ENCODE measurements at places on chromosomes 13 and 19.
A peak's percentile ranks its signal among the peaks of the same experiment; 100 is the strongest.

- DNase-seq, result peak; percentile 5
Measured at GRCh38 chr19:37007587-37008220, 70.5 kb upstream of the ZNF420 start.

GRCh38 chr13:94128430-94128829 is 351.1 kb downstream of the DCT start:
- DNase-seq, result no peak

- DNase-seq, result no peak
Measured at GRCh38 chr13:40189898-40190630, 476.4 kb downstream of the FOXO1 start.

DNA sequence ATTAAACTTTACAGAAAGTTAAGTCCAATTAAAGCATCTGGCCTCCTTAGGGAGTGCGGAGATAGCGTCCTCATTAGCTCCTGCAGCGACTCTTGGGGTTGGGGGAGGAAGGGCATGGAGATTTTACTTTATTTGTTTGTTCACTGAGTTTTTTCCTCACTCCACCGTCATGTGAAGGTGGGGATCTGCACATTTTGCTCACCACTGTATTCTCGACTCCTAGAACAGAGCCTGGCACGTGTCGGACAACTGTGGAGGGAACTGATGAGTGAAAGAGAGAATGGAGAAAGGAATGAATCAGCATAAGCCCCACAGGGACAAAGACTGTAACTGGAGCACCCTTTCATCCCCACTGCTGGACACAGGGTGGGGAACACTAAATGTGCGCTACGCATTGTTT is 205.1 kb upstream of the TSHZ3 start:
- no peak for DNase-seq

DNA sequence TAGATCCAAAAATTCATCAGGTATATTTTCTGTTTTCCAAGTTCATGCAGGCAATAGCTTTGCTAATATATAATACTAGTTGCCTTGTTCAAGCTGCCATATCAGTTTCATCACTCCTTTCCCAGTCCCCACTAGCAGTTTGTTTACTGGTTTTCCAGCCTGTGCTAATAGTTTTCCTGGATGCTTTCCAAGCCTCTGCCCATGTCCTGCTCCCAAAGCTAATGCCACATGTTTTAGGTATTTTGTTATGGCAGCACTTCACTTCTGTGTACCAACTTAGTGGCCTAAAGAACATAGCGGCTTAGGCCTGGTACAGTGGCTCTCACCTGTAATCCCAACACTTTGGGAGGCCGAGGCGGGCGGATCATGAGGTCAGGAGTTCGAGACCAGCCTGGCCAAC is 28.1 kb upstream of the ZNF527 start:
- DNase-seq, result no peak

DNA sequence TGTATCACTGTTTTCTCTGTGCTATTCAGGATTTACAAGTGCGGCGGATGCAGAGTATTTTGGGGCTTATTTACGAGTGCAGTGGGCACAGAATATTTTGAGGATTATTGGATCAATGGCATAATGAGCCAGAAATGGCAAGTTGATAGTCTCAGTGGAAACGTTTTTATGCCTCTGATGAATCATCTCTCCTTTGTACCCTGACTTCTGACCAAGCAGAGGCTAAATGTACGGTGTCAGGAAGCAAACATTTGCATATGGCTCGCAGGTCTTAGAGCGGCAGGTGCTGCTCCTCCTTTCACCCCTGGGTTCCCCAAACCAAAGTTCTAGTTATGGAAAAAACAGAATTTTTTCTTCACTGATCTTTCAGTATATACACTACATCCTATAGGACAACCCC is 94.5 kb downstream of the LIG4 start:
- DNase-seq, result no peak

- DNase-seq, result no peak
Measured at GRCh38 chr13:38024431-38024830, 154.9 kb upstream of the TRPC4 start.

DNA sequence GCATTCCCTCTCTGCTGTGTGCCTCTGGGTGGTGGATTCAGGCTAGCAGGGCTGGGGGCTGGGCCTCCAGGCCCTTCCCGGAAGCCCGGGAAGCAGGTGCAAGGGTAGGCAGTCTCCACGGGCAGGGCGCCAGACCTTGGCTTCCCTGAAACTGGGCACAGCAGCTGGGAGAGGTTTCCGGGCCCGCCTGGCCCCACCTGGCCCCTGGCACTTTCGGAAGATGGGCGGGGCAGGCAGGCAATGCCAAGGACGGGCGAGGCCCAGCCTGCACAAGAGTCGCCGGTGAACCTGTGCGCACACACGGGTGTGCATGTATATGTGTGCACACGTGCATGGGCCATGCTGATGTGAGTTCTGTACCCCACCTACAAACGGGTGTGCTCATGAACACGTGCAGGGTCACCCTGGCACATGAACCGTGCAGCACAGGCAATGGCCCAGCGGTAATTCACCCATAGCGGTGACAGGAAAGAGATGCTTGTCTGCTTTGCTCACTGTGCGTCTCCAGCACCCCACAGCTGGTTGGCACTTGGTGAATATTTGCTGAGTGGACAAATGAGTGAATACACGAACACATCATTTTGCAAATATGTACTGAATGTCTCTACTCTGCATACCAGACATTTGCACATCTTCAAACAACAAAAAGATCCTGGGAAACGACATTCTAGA is 15.3 kb downstream of the GADD45B start:
- DNase-seq, result no peak

DNA sequence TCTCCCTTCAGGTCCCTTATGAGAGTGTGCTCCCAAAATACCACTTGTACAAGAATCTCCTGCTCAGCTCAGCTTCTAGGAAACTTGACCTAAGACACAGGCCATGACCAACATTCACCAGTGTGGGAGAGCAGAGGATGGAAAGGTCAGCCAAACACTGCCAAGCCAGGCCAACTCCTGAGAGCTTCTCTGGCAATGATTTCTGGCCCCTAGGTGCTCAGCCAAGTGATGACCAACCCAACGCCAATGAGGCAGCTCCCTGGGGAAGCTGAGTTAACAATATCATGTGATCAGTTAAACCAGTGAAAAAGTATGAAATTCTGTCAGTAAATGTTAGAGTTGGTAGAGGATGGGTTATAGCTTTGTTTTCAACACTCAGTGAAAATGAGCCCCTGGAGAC is 49.1 kb upstream of the FLT1 start:
- DNase-seq, result no peak

GRCh38 chr13:48096670-48097069 is 1.8 kb upstream of the MED4 start:
- DNase-seq, result no peak

DNA sequence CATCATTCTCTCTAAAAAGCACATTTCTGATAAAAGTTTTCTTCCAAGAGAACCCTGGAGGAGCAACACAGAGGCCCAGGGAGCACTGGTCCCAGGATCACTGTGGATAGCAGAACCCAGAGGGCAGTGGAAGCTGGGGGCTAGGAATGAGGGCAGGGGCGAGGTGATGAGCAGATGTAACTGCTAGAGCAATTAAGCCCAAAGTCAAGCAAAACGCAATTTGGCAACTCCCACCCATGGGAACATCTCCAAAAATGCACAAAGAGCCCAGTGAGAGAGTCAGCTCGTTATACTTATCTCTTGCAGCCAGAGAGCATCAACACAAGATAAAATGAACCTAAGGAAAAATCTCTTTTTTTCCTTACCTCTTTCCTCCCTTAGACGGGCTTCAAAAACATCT is 284.2 kb downstream of the TBC1D4 start:
- DNase-seq, result no peak

DNA sequence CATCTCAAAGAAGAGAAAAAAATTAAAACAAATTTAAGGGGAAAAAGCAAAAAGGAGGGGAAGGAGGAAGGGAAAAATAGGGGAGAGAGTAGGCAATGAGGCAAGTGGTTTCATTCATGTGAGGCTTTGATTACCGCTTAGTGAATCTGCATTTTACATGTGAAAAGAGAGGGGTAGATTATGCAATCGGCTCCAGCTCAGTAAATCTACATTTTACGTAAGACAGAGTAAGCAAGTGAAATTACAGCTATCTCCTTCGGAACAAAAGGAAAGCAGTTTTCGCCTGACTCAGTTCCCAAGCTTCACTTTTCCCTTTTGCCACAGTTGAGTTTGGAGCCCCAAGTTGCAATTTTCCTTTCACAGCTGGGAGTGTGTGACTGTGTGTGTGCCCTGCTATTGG is 16.0 kb upstream of the OLFM2 start:
- DNase-seq, result no peak

GRCh38 chr19:2097203-2097885 is 629 bp downstream of the IZUMO4 start:
- DNase-seq, result peak; percentile 41

DNA sequence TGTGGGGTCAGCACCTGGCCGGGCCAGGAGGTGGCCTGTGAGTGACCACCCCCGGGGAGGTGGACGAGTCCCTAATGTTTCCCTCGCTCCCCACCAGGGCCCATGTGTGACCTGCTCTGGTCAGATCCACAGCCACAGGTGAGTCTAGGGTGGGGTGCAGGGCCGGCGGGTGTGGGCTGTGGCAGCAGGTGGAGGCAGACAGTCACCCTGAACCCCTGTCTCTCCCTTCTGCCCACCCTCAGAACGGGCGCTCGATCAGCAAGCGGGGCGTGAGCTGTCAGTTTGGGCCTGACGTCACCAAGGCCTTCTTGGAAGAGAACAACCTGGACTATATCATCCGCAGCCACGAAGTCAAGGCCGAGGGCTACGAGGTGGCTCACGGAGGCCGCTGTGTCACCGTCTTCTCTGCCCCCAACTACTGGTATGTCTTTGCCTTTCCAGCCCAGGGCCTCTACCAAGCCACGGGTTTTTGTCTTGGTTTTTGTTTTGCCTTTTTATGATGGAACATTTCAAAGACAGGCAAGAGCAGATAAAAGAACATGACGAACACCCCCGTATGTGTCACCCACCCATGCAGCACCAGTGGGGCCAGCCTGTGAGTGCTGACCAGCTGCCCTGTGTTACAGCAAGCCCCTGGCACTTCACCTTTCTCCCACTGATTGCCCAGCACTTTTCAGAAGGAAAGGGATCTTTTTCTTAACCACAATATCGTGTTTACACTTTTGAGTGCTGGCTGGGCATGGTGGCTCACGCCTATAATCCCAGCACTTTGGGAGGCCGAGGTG is 24.9 kb downstream of the CCDC8 start:
- DNase-seq, result no peak

- no peak for DNase-seq
Measured at GRCh38 chr13:29743201-29743786, 107.1 kb downstream of the UBL3 start.

GRCh38 chr13:99346335-99347042 is 39.3 kb upstream of the GPR183 start:
- DNase-seq, result no peak

DNA sequence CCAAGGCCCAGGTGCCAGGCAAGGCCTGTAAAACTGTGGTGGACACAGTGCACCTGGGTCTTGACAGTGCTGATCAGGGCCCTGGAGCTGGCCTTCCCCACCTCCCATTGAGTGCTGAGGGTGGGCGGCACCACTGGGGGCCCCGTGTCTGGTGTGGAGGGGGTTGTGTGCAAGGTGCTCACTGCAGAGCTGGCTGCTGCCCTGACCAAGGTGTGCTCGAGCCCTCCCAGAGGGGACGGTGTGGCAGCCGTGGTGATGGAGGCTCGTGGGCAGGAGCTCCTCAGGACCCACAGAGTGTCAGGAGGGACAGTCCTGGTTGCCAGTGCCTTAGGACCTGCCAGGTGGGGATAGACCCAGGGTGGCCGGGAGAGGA is 23.0 kb downstream of the ATP4B start:
- DNase-seq, result no peak

- DNase-seq, result no peak
Measured at GRCh38 chr19:39307822-39308530, 11.8 kb downstream of the IFNL1 start.

GRCh38 chr19:31985001-31985605 is 360.3 kb upstream of the ZNF507 start:
- no peak for DNase-seq

- DNase-seq, result no peak
Measured at GRCh38 chr13:94312511-94313216, 166.8 kb downstream of the DCT start.

GRCh38 chr19:13841962-13842290 is 35.0 kb upstream of the NANOS3 start:
- DNase-seq, result no peak

- DNase-seq, result no peak
Measured at GRCh38 chr13:113322043-113322461, 25.0 kb downstream of the LAMP1 start.

GRCh38 chr19:2969104-2969504 is 8.3 kb upstream of the TLE6 start:
- DNase-seq, result no peak

DNA sequence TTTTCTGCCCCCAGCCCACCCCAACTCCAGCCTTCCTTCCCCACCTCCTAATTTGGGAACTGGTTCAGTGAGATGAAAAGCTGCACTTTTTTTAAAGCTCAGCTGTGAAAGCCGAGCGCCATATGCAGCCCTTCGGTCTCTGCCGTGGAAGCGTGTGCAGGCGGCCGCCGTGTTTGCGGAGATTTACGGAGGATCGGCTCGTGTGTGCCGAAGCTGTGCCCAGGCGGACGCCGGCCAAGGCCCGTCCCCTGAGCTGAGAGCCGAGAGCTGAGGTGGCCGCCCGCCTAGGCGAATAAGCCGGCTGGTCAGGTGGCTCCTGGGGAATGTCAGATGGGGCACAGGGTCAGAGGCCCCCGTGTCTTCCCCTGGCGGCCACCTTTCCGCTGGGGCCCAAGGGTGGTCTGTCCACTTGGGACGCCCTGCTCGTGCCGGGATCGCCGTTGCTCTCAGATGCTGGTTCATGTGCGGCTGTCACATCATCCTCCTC is 78.7 kb downstream of the ZNF536 start:
- DNase-seq, result no peak

- no peak for DNase-seq
Measured at GRCh38 chr19:4969772-4970531, 1.0 kb downstream of the KDM4B start.

DNA sequence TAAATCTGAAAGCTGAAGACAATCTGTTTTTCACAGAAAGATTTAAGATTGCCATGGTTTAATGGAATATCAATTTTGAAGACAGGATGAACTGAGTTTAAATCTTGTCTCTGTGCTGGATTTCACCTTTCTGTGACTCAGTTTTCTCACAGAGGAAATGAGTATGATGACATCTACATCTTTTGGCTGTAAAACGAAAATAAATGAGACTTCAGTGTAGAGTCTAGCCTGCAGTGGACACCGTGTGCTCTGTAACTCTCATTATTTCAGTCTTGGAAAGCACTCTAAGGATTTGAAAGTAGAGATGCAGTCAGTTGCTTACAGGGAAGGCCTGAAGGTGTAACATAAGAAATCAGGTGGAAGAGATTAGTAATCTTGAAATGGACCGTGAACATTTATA is 150.4 kb downstream of the NALCN start:
- no peak for DNase-seq

- no peak for DNase-seq
Measured at GRCh38 chr19:12834976-12835757, 788 bp upstream of the RTBDN start.
